Muscle of back (tissue), 13 donors: ENCODE measurements at places on chromosomes 3 and 15.
A peak's percentile ranks its signal among the peaks of the same experiment; 100 is the strongest.

- peak; percentile 7 for DNase-seq
Measured at GRCh38 chr3:62237286-62237948, 135.9 kb downstream of the FEZF2 start.

DNA sequence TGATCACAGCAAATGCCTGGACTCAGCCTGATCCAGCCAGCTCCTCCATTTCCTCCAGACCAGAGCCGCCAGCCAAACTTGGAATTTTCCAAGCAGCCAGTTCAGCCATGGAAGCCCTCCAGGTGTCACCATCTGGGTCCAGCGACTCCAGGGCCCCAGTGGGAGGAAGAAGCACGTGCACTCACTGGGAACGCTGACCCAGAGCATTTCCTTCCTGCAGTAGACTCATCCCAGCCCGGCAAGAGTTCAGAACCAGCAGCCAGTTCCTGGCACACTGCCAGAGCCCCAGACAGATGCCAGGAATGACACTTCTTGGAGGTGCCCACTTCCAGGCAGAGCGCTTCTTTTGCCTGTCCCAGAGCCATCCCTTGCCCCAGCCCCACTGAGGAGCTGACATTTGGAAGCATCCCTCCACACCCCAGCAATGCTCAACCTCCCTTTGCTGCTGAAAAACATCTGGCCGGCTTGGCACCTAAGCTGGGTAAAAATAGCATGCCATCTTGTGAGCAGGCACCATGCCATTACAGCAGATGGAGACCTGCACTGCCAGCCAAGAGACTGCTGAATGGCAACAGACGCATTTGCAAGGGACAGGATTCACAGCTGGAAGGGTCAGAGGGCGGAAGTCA lies 460.3 kb upstream of the PROK2 start:
- DNase-seq = peak; percentile 58

DNA sequence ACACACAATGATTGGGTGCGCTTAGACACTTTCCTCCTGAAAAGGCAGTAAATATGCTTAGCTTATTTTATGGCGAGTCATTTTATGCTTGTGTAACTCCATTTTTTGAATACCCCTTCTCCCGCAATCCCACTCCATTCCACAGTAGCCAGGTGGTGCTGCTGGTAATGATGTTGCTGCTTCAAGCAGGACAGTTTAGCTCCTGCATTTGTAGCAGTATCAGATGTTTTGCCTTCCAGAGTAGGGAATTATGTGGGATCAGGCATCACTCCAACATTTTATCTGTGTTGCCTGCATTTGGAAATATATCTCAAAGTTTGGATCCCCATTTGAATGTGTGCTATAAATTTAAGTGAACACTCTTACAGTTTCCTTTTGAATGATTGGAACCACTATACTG lies 302.1 kb upstream of the SGO1 start:
- DNase-seq = peak; percentile 20

DNA sequence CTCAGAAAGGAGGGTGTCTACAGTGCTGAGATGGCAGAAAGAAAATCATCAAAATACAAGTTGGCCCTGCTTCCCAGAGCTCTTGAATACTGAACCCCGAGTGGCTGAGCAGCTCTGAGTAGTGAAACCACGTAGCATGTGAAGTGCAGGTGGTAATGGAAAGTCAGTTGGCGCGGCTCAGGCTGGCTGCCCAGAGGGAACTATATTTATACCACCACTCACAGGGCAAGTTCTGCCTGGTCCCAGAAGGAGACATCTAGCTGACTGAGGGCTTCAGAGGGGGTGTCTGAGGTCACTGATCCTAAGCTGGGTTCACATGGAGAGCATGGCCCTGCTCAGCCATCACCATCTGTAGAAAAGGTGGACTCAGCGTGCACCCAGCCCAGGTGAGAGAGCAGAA lies 129.6 kb upstream of the AGBL1 start:
- DNase-seq = peak; percentile 18

DNA sequence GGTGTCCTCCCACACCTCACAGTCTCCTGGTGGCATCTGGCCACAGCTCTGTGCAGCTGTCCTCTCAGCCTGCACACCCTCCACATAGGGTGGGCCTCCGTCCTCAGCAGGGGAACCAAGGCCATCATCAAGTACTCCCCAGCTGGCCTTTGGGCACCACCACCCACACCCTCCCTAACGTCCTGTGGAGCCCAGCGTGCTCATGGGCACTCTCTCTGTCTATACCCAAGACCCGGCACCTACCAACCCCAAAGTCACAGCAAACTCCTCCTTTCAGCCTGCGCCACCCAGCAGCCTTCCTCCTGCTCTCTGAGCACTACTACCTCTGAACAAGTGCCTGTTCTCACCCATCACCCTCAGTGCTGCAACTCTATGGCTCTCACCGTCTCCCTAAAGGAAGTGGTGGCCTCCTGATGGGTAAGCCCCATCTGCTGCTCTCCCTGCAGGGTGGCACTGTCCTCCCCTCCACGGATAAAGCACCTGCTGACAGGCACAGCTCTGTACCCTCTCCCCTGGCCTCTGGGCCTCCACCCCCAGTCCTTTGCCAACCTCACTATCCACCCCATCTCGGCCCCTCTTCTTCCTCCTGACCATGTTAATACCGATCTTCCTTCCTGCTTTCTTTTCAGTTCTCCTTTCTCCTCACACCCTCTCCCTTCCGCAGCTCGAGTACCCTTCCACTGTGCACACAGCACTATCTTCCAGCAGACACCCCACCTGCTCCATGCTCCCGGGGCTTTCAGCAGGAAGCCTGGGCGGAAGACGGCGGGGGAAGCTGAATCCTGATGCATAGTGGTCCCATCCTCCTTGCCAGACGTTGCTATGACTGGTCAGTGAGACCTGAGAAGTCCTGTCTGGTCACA lies 31.5 kb downstream of the SLC41A3 start:
- no peak for DNase-seq

DNA sequence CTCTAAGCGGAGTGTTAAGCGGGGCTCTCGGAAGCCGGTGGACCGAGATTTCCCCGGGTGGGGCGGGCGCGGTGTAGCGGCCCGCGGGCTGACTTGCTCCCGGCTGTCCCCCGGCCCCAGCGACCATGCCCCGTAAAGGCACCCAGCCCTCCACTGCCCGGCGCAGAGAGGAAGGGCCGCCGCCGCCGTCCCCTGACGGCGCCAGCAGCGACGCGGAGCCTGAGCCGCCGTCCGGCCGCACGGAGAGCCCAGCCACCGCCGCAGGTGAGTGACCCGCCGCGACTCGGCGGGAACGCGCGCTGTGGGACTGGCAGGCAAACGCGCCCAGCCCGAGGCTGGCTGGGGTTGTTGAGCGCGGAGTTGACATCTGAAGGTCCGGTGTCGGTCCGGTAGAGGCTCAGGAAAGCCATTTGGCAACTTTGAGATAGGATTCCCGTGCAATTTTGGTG lies 1.3 kb downstream of the SMC4 start:
- no peak for DNase-seq

DNA sequence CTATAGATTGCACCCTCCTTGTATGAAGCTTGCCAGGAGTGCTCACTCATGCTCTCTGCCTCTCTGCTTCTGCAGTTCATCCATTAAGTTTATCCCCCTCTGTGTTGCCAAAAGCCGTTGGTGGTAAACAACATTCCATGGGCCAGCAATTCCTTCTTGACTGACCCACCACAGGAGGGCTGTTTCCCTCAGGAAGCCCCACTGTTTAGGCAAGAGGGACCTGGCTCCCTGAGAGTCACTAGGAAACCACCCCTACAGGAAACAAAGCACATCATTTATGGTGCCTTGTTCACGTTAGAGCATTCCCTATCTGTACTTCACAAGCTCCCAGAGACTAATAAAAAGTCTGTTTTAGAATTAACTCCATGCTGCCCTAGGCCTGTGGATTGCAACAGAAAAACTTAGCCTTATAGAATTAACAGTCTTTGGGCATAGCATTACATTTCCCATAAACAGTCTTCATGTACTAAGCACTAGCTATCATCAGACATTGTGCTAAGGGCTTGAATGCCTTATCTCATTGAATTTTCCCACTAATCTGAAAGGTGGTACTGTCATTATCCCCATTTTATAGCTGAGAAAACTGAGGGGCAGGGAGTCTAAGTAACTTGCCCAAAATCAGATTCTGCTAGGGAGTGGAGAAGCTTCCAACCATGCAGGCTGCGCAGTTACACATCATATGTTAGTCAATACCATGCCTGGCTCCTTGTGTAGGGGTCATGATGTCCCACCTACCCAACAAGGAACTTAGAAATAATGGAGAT lies 149.9 kb downstream of the SHQ1 start:
- no peak for DNase-seq

DNA sequence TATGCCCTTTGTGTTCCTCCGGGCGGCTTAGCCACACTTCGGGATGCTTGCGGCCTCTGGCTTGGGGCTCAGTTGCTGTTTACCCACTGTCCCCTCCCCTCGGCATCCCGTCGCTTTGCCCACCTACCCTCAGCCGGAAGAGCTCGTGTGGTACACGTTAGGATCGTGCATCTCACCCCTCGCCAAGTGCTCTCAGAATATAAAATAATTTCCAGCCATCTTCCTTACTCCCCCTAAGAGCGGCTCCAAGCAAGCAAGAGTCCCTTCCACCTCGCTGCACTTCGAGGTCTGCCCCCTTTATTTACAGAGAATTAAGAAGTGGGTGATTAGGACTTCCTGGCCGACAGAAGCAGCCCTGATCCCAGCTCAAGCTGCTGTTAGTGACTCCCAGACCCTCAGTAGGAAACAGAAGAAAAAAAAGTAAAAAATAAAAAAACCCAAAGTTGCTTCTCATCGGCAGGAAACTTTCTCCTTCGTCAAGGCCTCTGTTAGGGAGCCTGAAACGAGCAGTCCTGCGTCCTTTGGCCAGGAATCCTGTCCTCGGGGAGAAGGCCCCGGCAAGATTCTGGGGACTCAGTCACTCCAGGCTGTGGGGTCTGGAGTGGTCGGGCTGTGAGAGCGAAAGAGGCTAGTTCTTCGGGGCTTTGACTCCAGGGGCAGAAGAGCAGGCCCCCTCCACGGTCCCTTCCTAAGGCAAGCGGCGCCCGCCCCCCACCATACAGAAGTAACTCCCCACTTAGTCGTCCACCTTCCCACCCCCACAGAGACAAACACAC lies 3.0 kb downstream of the MEIS2 start:
- peak; percentile 74 for DNase-seq

DNA sequence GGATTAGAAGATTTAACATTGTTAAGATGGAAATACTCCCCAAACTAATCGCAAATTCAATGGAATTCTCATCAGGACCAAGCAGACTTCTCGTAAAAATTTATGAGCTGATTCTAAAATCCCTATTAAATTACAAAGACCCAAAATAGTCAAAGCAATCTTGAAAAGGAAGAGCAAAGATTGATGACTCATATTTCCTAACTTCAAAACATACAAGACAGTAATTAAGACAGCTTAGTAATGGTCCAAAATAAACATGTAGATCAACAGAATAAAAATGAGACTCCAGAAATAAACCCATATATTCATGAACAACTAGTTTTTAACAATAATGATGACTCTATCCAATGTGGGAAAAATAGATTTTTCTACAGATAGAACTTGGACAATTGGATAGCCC lies 148.7 kb downstream of the SI start:
- DNase-seq = no peak

DNA sequence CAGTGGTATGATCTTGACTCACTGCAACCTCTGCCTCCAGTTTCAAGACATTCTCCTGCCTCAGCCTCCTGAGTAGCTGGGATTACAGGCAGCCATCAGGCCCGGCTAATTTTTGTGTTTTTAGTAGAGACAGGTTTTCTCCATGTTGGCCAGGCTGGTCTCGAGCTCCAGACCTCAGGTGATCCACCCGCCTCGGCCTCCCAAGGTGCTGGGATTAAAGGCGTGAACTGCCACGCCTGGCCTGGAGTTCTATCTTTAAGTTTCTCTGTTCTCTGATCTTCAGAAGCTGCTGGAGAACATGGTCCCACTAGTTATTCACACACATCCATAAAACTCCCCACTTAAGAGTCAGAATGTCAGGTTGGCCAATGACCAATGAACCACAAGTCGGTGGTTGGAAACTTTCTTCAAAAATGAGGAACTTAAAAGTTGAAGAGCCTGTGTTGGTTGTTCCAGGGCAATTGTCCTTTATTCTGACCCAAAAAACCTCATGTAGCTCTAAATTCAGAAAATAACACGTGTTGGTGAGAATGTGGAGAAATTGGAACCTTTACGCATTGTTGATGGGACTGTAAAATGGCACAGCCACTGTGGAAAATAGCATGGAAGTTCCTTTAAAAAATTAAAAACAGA lies 55.9 kb upstream of the PIK3CB start:
- no peak for DNase-seq

- DNase-seq = no peak
Measured at GRCh38 chr3:28924744-28925360, 356.0 kb upstream of the RBMS3 start.

DNA sequence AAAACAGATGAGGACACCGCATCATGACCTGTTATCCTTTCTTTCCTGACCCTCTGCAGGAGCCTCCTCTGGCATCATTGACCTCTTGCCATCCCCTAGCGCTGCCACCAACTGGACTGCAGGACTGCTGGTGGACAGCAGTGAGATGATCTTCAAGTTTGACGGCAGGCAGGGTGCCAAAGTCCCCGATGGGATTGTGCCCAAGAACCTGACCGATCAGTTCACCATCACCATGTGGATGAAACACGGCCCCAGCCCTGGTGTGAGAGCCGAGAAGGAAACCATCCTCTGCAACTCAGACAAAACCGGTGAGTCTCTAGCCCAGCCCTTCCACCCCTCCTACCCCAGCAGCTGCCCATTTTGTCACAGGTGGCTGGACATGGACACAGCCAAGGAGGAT lies 218.4 kb upstream of the TRIM42 start:
- no peak for DNase-seq

DNA sequence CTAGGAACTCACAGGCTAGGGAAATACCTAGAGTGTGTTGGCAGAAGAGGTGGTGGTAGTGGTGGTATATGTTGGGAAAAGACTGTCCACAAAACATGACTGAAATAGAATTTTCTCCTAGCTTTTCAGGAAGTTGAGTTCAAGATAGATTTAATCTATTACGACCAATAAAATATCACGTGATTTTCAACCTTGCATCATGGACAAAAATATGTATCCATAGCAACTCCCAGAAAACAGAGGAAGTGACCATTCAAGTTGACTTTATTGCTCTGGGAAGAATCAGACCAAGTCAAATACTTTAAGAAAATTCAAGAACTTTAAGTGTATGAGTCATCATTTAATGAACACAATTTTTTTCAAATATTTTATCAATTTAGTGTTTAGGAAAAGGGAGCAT lies 347.0 kb upstream of the ZNF385D start:
- DNase-seq = no peak

- DNase-seq = no peak
Measured at GRCh38 chr3:59433546-59433945, 383.7 kb upstream of the CFAP20DC start.

GRCh38 chr3:73867524-73867923 lies 242.8 kb upstream of the PDZRN3 start:
- DNase-seq = no peak
